IMR-90 (cell line): ENCODE measurements at places on chromosomes 3 and 15.
A peak's percentile ranks its signal among the peaks of the same experiment; 100 is the strongest.

- DNase-seq = no peak
Observed at GRCh38 chr15:52440946-52441345, 87.7 kb downstream of the MYO5A start.

DNA sequence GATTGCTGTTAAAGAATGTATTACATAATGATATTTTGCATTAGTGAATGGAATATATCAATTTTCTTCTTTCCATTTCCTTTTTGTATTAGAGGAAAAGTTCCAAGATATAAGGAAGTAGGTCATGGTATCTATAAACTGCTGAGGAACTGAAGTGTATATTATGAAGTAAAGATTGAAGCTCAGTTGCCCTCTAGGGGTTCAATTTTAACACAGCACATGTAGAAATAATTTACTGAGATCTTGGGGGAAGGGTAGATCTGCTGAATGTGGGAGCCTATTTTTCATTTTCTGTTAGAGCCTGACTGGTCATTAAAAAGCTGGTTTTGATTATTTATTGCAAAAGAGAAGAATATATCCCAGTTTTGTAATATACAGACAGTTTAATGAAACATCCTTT is 45.2 kb downstream of the CMC1 start:
- peak; percentile 46 for DNase-seq

GRCh38 chr3:16243706-16244490 is 20.8 kb downstream of the DPH3 start:
- peak; percentile 51 for DNase-seq

DNA sequence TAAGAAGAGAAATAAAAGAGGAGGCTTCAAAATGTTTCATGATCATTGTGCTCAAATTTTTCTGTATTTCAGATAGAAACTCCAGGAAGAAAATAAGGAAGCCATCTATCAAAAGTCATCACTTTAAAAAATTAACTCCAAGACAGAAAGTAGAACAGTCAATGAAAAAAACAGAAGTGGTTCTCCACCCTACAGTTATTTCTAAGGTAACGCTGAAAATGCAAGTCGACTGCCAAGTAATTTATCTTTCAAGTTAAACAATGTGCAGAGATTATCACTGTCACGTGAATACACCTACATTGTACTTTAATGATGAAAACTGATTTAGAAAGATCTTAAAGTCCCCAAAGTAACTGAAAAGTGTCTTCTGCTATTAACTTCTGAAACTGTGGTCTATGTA is 78.5 kb upstream of the SNRPA1 start:
- no peak for DNase-seq

- peak; percentile 50 for DNase-seq
Observed at GRCh38 chr3:160540551-160540950, 24.8 kb downstream of the KPNA4 start.

DNA sequence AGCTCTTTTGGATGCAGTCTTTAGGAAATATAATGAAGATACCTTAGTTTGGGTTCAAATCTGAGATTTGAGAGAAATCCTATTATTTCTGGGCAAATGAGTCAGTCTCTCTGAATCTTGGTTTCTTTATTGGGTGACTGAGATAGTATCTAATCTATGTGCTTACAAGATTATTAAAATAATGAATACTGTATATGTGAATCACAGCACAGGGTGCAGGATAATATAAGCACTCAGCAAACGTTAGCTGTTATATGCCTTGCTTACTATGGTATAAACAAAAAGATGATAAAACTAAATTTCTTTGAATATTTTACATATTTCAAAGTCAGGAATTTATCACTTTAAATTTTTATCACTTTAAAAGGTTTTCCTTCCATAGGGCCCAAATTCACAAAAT is 29.6 kb downstream of the FGF7 start:
- DNase-seq = peak; percentile 43

GRCh38 chr3:140252812-140253656 is 318.0 kb downstream of the CLSTN2 start:
- DNase-seq = no peak

- peak; percentile 90 for DNase-seq
Observed at GRCh38 chr3:71109241-71109976, 474.1 kb downstream of the FOXP1 start.

GRCh38 chr3:51945031-51945840 is 3.1 kb downstream of the PARP3 start:
- DNase-seq = no peak

DNA sequence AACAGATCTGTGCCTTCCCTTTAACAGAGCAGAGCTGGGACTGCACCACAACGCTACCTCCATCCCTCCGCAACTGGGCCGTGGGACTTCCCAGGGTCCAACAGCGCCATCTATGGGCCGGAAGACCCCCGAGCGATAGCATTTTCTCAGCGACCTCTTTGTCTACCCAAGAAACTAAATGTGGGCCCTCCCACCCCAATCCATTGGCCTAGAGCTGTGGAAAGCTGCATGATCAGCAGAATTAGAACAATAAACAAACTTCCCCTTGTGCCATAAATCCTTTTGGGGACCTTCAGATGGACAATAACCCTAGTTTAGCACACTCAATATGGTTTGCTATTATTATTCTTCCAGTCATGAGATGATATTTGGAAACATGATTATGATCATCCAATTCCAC is 74.8 kb upstream of the NTRK3 start:
- DNase-seq = peak; percentile 4

DNA sequence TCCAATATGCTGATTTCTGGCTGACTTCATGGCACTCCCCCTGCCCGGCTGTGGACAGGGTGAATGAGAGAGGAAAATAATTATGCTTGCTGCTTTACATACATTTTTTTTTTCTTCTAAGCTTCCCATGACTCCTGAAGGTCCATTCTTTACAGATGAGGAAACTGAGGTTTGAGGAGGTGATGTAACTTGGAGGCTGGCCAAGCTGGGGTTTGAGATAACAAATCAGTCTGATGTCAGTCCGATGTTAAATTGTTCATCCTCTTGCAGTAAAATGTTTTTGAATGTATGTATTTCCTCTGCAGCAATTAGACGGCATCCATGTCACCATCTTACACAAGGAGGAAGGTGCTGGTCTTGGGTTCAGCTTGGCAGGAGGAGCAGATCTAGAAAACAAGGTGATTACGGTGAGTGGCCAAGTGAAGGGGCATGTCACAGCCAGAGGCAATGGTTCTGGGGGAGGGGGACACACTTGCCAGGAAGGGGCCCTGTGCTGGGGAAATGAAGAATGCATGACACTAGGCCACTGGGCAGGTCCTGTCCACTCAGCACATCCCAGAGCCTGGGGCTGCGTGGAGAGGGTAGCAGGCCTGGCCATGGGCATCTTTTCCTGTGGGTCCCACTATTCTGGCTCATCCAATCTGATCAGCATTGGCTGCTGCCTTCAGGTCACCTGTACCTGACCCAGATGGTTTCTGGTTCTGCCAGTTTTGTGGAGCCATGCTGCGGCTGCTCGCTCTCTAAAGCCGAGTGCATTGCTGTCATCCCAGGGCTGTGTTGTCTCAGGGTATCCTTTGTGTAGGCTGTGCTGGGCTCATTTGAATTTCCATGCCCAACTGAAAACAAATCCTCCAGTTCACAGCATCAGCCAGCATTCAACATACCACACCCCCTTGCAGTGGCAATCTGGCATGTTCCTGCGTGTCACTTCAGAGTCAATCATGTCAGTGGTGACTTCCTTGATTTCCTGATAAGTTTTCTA is 20.4 kb downstream of the STARD5 start:
- DNase-seq = peak; percentile 18

DNA sequence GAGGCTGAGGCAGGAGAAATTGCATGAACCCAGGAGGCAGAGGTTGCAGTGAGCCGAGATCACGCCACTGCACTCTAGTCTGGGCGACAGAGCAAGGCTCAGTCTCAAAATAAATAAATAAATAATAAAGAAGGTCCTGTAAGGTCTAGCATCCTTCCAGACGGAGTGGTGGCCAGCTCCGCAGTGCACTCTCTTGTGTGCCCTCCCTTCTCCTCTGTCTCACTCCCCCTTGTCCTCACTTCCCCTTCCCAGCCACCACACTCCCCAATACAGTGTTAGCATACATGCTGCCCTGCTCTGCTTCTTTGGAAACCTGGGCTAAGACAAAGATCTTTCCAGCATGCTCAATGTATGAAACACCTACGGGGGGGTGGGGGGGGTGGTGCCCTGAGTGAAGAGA is 3.4 kb upstream of the CLN6 start:
- no peak for DNase-seq

- DNase-seq = no peak
Observed at GRCh38 chr3:49170744-49171118, 667 bp upstream of the KLHDC8B start.

GRCh38 chr15:99719096-99719541 is 14.1 kb downstream of the LYSMD4 start:
- peak; percentile 87 for DNase-seq

GRCh38 chr15:101071651-101072050 is 152.5 kb downstream of the LRRK1 start:
- DNase-seq = no peak

DNA sequence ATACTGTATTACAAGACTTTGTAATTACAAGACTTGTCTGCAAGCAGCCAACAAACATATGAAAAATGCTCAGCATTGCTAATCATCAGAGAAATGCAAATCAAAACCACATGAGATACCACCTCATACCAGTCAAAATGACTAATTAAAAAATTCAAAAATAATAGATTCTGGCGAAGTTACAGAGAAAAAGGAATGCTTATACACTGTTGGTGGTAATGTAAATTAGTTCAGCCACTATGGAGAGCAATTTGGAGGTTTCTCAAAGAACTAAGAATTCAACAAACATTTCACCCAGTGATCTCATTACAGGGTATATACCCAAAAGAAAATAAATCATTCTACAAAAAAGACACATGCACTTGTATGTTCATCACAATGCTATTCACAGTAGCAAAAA is 617.5 kb upstream of the CCDC54 start:
- DNase-seq = peak; percentile 14

DNA sequence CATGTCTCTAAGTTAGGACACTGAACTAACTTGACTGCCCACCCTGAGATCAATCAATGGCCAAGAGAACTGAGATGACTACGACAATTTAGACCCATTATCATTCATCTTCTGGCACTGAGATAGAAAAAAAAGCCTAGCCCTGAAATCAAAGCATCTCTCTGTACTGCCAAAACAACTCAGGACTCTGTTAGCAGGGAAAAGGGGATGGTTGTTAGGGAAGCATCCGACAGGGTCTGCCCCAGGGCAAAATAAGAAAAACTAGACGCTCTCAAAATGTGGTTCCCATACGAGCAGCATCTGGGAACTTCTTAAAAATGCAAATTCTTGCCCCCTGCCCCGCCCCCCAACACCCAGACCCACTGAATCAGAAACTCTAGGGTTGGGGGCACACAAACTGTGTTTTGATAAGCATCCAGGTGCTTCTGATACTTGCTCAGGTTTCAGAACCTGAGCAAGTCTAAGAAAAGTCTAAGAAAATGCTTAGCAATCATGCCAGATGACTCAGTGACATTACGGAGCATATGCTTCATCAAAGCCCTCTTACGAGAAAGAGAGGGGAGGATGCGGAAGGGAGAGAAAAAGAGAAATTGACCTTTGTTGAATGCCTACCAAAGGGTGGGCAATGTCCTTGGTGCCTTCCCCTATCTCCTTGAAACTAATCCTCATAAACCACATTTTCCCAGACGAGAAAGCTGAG is 172.8 kb upstream of the HES1 start:
- no peak for DNase-seq

DNA sequence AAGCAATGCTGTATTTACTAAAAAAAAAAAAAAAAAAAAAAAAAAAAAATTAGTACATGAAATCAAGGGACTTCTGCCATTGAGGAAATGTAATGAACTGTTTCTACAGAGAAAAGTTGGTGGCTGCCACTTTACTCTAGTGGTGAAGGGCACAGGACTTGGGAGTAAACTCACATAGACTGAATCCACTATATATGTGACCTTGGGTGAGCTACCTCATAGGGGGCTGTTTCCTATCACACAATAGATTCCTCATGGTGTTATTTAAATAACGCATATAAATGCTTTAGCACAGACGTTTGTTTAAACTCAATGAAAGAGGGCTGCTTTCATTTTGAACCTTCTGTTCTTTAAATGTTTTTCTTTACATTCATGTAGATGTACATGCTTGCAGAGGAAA is 25.8 kb downstream of the TERC start:
- DNase-seq = no peak

GRCh38 chr3:146090521-146090920 is 70.5 kb downstream of the PLOD2 start:
- DNase-seq = no peak

- DNase-seq = no peak
Observed at GRCh38 chr3:189786479-189787064, 155.4 kb downstream of the TP63 start.

DNA sequence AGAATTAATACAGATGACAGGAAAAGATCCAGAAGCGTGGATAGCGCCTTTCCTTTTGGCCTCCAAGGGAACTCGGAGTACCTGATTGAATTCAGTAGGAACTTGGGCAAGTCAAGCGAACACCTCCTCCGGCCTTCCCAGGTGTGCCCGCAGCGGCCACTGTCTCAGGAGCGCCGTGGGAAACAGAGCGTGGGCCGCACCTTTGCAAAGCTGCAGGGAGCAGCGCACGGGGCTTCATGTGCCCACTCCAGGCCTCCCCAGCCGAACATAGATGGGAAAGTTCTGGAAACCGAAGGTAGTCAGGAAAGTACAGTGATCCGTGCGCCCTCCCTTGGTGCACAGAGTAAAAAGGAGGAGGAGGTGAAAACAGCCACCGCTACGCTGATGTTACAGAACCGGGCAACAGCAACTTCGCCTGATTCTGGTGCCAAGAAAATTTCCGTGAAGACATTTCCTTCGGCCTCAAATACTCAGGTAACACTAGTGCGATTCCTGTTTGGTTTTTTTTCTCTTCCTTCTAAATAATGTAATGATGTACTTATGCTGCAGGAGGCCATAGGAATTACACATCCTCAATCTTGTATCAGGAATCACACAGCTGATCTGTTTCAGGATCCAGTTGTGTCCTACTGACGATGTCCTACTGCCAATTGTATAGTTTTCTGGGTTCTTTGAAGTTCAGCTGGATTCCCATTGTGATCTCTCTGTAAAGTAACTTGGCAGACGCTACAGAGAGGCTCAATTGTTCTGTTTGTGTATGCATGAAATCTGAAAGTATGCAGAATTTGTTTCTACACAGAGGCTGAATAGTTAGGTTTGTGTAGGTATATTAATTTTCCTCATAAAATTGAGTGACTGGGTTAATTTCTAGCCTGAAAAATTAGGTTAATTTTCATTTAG is 63.1 kb downstream of the CGNL1 start:
- no peak for DNase-seq

GRCh38 chr3:184481984-184482671 is 79.5 kb upstream of the EPHB3 start:
- DNase-seq = no peak

GRCh38 chr3:100384733-100385525 is 16.0 kb downstream of the TOMM70 start:
- peak; percentile 82 for DNase-seq

- DNase-seq = no peak
Observed at GRCh38 chr3:63048367-63049326, 173.4 kb upstream of the CADPS start.
